SJSA1 (cell line): ENCODE measurements at places on chromosomes 5 and 9. TPM values are rescaled to one million over a fixed set of nuclear protein-coding genes. Genes with fewer than 3 reads are reported as not detected.

The MARVELD2 gene
- total RNA-seq, result 0.13 and 0.16 TPM in 2 replicates

The ZDHHC12 gene
- total RNA-seq, result 47.1 and 62.1 TPM in 2 replicates

The QSOX2 gene
- total RNA-seq, result 19.3 and 22.0 TPM in 2 replicates

The PDGFRB gene
- total RNA-seq, result 98.6 and 113 TPM in 2 replicates

The CDH6 gene
- 0.13 TPM in 1 of 2 replicates, not detected in the other for total RNA-seq

The ACER2 gene
- total RNA-seq, result 0.75 and 0.82 TPM in 2 replicates

The SOX30 gene
- total RNA-seq, result 2.7 and 5.8 TPM in 2 replicates

The PCDHGB6 gene
- total RNA-seq, result 1.2 and 1.3 TPM in 2 replicates

The DBH gene
- not detected in 2 replicates for total RNA-seq

The C5orf46 gene
- 4.3 TPM in 1 of 2 replicates, not detected in the other for total RNA-seq

The SLC46A2 gene
- not detected in 2 replicates for total RNA-seq

The NEURL1B gene
- total RNA-seq, result 7.4 and 15.4 TPM in 2 replicates

The ZCCHC10 gene
- 53.7 and 66.4 TPM in 2 replicates for total RNA-seq

The NEUROG1 gene
- not detected in 2 replicates for total RNA-seq

The FRMD3 gene
- 15.5 and 25.3 TPM in 2 replicates for total RNA-seq

The IFNB1 gene
- not detected in 2 replicates for total RNA-seq

The SLC34A3 gene
- not detected in 2 replicates for total RNA-seq

The PTPN3 gene
- total RNA-seq, result 4.8 and 11.7 TPM in 2 replicates

The HACD4 gene
- 2.6 and 5.2 TPM in 2 replicates for total RNA-seq

The MSX2 gene
- 1.4 and 3.0 TPM in 2 replicates for total RNA-seq

The NINJ1 gene
- total RNA-seq, result 24.2 and 34.8 TPM in 2 replicates

The ADRB2 gene
- total RNA-seq, result 13.8 and 14.9 TPM in 2 replicates
